ENCODE measurements at places on chromosomes 7 and 10.

DNA sequence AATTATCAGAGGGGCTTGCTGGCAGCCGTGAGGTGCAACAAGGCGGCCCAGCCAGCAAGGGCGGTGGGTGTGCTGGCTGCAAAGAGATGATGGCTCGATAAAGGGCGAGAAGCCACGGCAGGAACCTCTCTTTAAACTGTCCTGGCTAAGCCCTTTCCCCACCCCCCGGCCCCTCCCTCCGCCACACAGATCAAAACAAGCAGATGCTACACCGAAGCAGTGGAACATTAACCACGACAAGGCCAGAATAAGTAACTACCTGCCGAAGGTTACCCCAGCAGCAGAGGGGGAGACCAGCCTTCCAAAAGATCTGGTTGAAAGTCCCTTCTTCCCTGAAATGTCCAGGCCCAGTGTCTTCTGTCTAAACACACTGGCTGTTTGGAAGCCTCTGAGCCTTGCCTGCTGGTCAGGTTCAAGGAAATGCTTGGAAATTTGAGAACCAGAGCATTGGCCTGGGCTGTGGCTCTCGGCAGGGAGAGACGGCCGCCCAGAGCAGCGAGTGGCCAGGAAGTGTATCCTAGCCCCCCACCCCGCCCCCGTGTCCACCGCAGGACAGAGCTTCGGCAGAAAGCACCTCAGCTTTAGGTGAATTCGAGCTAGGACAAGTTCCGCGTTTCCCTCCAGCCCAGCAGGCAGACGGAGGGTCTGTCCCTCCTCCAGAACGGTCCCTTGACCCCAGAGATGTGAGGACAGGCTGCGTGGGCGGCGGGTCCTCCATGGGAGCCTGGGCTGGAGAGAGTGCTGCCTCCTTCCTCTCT, 2.1 kb downstream of the FAM20C start:
- DNase-seq = peak; percentile 67

DNA sequence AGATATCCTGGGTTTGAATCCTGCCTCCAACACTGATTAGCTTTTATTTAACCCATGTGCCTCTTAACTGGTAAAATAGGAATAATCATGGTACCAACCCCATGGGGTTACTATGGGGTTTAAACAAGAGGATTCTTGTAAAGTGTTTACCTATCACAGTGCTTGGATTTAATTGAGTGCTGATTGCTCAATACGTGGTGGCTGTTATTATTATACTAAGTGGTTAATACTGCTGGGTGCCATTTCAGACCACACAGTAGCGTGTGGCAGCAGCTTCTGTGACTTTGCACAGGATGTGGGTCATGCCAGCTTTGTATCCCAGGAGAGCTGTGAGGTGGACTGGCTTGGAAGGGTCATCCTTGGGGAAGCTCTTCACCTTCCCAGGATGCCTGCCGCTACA, 177.2 kb downstream of the SEC23IP start:
- no peak for DNase-seq

DNA sequence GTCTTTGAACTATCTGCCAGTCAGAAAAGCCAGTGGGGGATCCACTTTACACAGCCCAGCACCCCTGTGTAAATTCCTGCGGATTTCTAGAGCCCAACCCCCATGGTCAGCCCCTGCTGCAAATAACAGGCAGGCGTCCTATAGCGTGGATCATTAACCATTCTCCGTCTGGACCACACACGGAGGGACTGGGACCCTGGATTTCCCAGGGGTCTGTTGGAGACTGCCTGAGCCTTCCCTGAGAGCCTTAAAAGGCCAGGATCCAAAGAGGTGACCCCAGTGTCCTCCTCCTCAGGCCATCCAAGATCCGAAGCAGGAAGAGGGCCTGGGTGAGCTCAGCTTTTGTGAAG, 11.2 kb upstream of the GRID1 start:
- DNase-seq = peak; percentile 4

- DNase-seq = no peak
Observed at GRCh38 chr7:15130666-15131541, 228.4 kb upstream of the DGKB start.

- no peak for DNase-seq
Observed at GRCh38 chr7:30062587-30062986, 34.4 kb downstream of the PLEKHA8 start.

GRCh38 chr7:149074116-149074885, 16.2 kb downstream of the ZNF786 start:
- no peak for DNase-seq

DNA sequence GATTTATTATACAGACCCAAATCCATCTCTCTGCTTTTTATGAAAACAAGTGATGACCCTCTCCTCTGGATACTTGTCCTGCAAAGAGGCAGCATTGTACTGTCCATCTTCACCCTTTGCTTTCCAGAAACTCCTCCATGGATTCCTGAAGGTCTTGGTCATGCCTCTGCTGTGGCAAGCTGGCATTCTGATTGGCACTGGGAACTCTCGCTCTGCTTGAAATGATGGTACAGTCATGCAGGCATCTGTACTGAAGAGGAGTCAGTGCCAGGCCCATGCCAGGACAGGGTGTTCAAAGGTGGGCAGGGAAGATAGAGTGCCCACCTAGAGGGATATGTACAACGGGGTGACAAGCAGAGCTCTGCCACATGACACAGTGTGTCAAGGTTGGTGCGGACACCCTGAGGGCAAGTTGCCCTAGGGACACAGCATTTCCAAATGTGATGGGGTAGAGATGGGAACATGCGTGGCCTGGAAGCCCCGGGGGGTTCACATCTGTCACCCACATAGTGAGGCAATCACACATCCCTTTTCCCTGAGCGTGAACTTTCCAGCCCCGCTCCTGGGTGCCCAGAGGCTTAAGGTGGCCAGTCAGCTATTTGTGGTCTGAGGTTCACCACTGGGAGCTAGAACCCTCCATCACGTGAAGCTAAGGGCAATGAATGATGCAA, 235.7 kb upstream of the TCERG1L start:
- no peak for DNase-seq

DNA sequence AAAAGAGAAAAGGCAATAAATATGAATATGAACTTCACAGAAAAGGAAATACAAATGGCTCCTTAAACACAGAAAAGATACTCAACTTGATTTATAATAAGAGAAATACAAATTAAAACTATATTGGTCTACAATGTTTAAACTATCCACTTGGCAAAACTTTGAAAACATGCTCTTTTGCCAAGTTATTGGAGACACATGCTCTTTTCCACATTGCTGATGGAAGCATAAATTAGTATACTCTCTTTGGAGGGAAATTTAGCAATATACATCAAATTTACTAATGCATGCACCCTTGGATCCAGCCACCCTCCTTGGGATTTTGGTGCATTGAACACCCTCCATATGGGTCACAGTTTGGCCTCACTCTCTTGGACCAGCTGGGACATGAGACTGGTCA, 7.9 kb downstream of the TAS2R60 start:
- DNase-seq = no peak

- no peak for DNase-seq
Observed at GRCh38 chr7:47461746-47462145, 120.2 kb downstream of the TNS3 start.

DNA sequence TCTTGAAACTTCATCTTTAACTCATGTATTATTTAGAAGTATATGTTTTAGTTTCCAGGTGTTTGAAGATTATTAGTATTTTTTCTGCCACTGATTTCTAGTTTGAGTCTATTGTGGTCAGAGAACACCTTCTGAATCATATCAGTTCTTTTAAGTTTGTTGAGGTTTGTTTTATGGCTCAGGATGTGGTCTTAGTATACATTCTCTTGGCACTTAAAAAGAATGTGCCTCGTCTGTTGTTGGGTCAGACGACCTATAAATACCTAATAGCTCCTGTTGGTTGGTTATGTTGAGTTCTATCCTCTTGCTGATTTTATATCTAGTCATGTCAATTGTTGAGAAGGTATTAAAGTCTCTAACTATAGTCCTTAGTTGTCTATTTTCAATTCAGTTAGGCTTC, 15.9 kb downstream of the TDRD1 start:
- no peak for DNase-seq

DNA sequence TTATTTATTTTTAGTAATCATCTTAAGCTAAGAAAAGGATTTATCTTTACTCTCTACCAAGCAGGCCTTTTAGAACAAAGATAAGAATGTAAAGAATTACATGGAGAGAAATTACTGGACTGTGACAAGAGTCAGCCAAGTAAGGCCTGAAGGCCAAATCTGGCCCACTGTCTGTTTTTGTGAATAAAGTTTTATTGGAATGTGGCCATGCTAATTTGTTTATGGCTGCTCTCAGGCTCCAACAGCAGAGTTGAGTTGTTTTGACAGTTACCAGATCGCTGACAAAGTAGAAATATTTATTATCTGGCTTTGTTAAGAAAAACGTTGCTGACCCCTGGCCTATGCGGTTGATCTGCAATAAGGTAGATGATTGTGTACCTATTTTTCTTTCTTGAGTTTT, 6.1 kb downstream of the ARID5B start:
- no peak for DNase-seq

- DNase-seq = no peak
Observed at GRCh38 chr10:23373156-23373555, 28.6 kb upstream of the C10orf67 start.

GRCh38 chr10:108424656-108425055, 1260.2 kb upstream of the SORCS1 start:
- DNase-seq = no peak

GRCh38 chr7:1675673-1676549, 5.8 kb downstream of the ELFN1 start:
- no peak for DNase-seq

- DNase-seq = no peak
Observed at GRCh38 chr10:70936111-70936510, 47.7 kb upstream of the PCBD1 start.

GRCh38 chr7:1523844-1524243, 6.7 kb upstream of the MAFK start:
- no peak for DNase-seq

DNA sequence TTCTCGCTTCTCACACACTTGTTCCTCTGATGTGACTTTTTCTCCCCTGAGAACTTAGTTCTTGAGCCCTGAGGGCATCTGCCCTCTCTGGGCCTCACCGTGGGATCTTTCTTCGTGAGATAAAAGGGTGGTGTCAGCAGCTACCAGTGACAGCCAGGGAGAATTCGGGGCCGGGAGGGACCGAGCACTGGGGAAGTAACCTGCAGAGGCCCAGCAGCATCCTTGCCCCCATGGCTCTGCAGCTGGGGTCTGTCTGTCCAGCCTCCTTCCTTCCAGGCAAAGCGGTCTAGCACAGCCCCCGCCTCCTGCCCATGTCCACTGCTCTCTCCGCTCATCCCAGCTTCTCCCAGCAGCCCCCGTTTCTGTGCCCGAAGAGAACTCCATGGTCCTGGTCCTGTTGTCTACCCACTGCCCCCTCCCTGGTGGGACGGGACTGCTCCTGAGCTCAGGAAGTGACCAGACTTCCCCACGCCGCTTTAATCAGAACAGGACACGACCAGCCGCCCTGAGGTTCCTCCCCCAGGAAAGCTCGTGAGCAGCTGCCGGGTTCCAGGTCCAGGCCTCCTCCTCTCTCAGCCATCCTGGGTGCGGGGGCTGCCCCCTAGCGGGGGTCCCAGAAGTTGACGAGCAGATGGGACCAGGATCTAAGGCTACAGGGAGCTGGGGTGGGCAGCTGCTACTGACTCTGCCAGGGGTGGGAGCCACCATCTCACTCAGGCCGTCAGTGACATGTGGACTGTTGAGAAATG, 187.5 kb downstream of the WDR37 start:
- DNase-seq = no peak

- DNase-seq = no peak
Observed at GRCh38 chr10:78714225-78714624, 354.5 kb upstream of the ZMIZ1 start.

DNA sequence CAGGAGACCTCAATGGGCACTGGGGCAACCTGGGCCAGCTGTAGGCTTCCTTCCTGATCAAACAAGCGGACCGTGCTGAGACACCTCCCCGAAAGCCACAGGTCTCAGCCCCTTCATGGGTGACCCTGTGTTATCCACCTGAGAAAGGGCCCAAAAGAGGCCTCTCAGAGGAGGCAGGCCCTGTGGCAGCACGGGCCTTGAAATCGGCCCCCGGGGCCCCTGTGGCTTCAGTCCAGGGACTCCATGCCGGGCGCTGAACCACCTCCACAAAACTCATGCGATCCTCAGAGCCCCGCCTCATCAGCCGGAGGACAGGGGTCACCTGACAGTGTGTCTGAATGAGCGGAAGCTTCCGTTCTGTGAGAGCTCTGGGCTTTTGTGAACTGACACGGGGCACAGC, 307.1 kb downstream of the PAXIP1 start:
- DNase-seq = no peak

- no peak for DNase-seq
Observed at GRCh38 chr10:102975483-102976379, 57.6 kb downstream of the CNNM2 start.

- no peak for DNase-seq
Observed at GRCh38 chr7:18356191-18356645, 139.3 kb upstream of the HDAC9 start.

GRCh38 chr7:4861673-4862072, at the start of gene PAPOLB:
PAPOLB (minus strand) TSS chr7:4862030; CDS start chr7:4861810, 220 bp downstream.
- no peak for DNase-seq

GRCh38 chr10:33214174-33214573, 120.3 kb downstream of the NRP1 start:
- no peak for DNase-seq

GRCh38 chr7:142796501-142797390, 26.0 kb downstream of the PRSS2 start:
- no peak for DNase-seq

DNA sequence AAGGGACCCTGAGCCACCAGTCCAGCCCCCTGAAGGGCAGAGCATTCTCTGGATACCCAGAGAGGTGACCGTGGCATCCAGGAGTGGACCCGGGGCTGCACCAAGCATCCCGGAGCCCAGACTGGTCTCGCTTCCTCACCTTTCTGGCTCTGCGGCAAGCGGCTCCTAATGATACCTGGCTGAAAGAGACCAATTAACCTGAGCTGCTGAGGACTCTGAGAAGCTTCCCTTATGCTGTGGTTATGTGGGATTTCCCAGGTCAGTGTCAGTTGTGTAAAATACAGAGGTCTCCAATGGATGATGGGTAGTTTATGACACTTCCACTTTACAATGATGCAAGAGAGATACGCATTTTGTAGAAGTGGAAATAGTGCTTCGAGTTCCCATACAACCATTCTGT, 51.5 kb downstream of the PFKFB3 start:
- no peak for DNase-seq

DNA sequence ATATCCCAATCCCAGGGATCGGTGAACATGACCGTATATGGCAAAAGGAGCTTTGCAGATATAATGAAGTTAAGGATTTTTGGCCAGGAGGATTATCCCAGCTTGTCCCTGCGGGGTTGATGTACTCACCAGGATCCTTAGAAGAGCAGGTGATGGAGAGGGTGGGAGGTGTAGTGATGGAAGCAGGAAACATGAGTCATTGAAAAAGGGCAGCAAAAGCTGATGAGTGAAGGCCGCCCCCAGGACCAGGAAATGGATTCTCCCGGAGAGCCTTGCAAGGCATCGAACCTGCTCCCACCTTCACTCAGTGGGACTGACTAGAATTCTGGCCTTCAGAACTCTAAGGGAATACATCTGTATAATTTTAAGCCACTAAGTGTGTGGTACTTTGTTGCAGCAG, 5.2 kb upstream of the NUPR2 start:
- DNase-seq = no peak

Data from femur (tissue), 1 donor.